ENCODE measurements at places on chromosomes 13 and 19.

GRCh38 chr19:10543059-10543419 is 665 bp upstream of the ATG4D start:
- DNase-seq: no peak

DNA sequence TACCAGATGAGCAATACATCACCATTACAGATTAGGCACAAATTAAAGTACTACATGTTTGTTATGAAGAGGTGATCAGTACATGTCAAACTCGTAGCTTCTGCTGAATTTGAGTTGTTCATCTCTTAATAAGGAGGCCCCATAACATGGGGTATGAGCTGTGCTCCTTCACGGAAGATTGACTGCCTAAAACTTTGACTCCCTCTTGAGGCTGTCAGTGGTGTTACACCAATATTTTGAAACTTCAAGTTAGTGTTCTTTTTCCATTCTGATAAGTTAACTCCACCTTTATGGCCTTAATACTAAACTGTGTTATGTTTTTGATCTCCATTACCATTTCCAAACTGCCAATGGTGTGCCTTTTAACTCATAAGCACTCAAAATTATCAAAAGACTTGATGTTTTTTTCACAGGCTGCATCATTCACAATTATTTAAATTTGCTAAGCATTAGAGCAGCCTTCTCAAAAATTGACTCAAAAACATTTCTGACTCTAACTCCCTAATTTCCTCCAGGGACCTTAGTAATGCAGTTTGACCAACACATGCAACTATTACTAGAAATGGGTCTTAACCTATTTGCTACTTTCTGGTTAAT is 1591.5 kb downstream of the PCDH9 start:
- peak; percentile 28 for DNase-seq

- DNase-seq: no peak
These were observed 3.1 kb upstream of the FXYD5 start for GRCh38 chr19:35151273-35152065.

GRCh38 chr13:83531022-83531421 is 351.3 kb downstream of the SLITRK1 start:
- no peak for DNase-seq

DNA sequence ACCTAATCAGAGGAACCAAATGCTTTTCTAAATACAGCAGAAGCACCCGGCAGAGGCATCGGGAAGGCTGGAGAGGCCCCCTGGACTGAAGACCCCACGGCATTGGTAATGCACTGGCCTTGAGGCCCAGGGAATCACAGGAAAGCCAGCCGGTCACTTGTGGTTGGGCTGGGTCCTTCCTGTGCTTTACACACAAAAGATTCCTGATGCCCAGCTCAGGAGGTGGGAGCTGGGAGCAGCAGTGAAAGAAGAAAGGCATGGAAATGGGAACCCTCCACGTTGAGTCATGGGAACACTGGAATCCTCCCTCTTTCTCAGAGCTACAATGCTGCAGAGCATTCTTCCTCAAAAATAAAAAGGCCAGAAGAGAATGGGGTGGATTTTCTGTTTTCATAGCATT is 126.4 kb downstream of the TNFRSF19 start:
- DNase-seq: no peak

- peak; percentile 50 for DNase-seq
These were observed 58.5 kb downstream of the C13orf42 start for GRCh38 chr13:51052581-51052980.

DNA sequence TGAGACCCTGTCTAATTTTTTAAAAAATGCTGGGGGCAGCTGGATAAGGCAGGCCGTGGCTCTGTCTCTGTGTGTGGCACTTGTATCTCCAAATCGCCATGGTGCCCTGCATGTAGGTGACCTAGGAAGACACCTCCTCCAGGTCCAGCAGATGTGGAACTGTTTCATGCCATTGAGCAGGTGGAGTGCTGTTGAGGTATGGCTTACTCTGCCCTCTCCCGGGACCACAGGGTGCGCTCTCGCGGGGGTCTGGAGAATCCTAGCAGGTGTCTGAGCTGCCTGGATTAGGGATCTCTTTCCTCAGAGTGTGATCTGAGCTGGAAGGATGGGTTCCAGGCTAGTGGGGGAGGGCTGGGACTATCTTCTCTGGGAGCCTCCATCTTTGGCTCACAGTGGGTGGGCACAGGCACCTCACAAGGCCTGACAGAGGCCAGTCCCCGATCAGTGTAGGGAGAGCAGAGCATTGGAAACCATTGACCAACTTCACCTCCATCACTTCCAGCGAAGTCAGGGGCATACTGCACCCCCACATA is 67.7 kb upstream of the TM9SF2 start:
- no peak for DNase-seq

DNA sequence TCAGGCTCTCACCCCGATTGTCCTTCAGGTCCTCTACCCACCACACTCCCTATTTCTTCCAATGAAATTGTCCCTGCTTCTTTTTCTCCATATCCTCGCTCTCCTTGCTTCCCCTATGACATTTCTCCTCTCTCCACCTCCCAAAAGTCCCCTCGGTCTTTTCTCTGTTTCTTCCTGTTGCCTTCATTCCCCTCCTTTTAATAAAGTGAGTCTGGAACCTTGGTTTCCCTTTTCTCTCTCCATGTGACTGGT is 676 bp upstream of the ZNF574 start:
- no peak for DNase-seq

GRCh38 chr13:113804017-113804702 is 45.1 kb downstream of the TMEM255B start:
- DNase-seq: no peak

- peak; percentile 78 for DNase-seq
These were observed 7.7 kb downstream of the PNMA8B start for GRCh38 chr19:46487802-46488445.

DNA sequence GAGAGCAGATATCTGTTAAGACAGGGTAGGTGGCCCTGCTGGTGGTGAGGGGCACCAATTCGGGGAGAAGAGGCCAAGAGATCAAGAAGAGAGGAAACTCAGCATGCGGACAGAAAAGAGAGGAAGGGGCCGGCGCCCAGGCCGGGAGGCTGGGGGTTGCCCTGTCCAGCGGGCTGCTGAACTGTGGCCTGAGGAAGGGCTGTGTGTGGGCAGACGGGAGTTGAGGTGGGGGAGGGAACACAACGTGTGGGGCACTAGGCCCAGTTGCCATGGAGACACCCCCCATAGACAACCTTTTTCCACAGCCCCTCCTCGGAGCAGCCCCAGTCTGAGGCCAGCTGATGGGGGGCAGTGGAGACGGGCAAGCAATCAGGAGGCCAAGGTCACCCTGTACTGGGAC is 2.5 kb upstream of the CACNG8 start:
- no peak for DNase-seq

GRCh38 chr19:5038631-5039271 is 69.8 kb downstream of the KDM4B start:
- peak; percentile 43 for DNase-seq
